ENCODE measurements at places on chromosomes 12 and 14. TPM values are rescaled to one million over a fixed set of nuclear protein-coding genes. Genes with fewer than 3 reads are reported as not detected.

DNA sequence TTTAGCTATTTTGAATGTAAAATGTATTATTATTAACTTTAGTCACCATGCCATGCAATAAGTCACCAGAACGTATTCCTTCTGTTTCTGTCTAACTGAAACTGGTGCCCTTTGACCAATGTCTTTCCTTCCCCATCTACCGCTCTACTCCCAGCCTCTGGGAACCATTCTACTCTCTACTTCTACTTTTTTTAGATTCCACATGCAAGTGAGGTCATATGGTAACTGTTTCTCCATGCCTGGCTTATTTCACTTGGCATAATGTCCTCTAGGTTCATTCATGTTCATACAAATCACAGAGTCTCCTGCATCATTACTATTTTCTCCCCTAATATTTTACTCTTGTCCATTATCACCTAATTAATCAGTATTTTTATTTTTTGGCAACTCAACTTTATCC lies 160.1 kb downstream of the TMX1 start:
- no peak for DNase-seq

The LRFN5 gene
- not detected for total RNA-seq

- DNase-seq = no peak
Observed at GRCh38 chr12:68352067-68352466, 19.9 kb upstream of the MDM1 start.

The KLRK1 gene
- 2.7 TPM for total RNA-seq

The KRT83 gene
- not detected for total RNA-seq

GRCh38 chr12:107415834-107416233 lies 269.8 kb upstream of the PWP1 start:
- no peak for DNase-seq

DNA sequence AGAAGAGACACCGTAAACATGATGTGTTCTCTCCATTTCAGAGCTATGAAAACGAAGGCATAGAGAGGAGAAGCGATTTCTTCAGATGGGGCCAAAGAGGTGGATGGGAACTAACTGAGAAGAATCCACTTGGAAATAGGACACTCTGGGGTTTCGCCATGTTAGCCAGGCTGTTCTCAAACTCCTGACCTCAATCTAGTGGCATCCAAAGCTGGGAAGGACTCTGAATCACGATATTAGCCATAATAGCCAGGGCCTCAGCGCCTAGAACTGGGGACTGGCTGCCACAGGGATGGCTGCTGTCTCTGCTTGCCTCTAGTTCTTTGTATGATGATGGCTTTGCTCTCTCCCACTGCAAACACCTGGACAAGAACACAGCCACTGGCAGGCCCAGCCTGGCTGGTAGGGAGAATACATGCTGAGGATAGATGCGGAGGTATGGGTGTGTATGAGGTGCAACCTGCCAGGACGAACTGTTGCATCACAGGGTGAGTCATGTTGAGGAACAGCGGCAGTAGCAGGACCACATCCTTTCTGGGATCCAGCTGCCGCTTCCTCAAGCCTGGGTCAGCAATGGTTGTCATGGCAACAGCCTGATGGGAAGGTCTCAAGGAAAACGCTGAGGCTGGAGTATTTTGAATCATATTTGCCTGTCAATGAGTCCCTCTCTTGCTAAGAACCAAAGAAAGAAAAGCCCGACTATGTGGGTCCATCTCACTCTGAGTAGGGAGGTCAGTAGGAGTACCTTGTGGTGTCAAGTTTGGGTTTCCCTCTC lies 31.1 kb downstream of the CCDC177 start:
- DNase-seq = no peak

DNA sequence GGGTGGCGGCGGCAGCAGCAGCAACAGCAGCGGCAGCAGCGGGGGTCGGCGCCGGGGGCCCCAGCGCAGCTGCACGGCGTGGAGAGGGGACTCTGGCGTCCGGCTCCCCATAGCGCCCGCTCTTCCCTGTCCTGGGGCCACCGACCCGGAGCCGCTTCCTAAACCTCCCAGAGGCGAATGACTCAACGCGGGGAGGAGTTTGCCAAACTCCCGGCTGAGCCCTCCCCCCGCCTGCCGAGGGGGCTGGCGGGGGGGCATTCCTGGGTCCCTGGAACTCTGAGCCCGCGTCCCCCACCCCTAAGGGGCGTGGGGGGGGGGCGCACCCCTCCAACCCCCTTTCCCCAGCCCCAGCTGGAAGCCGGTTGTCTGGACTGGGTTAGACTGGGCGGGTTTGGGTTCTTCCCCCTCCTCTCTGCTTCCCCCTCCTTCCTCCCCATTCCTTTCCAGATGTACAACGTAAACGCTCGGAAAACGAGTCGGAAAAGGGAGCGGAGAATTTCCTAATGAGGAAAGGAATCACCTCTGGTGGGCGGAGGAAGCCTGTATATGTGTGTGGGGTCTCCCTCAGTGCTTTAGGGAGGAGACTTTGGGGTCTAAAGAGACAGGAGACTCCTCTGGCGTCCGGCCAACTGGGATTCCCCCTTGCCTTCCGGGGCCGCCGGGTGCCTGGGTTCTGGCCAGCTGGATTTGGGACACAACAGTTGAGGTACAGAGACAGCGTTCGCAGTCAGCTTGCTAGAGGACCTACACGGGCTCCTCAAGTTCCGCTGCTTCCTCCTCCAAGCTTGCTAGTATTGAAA lies at the start of gene ITGA5:
ITGA5 (minus strand) TSS at position 179 of the 800 bp plus-strand sequence; CDS start at position 111, 68 bp downstream.
- DNase-seq = no peak

DNA sequence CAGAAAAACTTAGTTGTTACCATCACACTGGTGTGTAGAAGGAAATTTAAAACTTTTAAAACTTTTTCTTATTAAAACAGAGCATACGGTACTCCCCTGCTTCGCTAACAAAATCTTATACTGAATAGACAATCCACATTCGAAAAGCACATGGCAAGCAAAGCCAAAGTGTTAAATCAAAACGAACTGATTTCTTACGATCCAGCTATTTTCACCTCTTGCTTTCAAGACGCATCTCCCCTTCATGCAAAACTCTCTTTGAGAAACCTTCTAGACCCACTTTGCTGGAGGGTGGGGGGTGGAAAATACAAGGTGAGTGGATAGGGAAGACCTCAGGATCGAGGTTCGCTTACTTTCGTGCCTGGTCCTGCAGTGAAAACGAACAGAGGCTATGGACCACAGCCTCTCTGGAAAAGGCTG lies 328 bp downstream of the INTS13 start:
- DNase-seq = no peak

DNA sequence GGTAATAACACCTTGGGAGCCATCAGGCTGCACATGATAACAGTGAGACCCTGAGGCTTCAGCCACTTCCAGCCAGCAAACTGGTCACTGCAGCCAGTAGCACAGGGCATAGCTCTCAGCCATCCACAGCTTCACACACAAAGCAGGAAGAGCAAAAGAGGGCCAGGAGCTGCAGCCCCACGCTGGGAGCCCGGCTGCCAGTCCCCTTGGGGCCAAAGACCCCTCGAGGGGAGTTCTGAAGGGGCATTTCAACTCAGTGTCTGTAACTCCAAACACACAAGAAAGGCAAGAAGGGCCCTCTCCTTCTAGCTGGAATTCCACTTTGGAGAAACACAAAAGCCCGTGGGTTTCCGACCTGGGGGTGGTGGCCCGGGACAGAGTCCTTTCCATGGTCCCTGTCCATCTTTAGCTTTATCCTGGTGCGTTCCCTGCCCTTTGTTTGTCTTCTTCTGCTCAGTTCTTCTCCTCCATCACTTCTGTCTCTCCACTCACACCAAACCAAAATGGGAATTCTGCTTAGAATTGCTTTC lies 151.8 kb upstream of the FKBP4 start:
- no peak for DNase-seq

The TMEM119 gene
- 5.9 TPM for total RNA-seq

GRCh38 chr14:101933209-101933608 lies 31.2 kb upstream of the DYNC1H1 start:
- no peak for DNase-seq

DNA sequence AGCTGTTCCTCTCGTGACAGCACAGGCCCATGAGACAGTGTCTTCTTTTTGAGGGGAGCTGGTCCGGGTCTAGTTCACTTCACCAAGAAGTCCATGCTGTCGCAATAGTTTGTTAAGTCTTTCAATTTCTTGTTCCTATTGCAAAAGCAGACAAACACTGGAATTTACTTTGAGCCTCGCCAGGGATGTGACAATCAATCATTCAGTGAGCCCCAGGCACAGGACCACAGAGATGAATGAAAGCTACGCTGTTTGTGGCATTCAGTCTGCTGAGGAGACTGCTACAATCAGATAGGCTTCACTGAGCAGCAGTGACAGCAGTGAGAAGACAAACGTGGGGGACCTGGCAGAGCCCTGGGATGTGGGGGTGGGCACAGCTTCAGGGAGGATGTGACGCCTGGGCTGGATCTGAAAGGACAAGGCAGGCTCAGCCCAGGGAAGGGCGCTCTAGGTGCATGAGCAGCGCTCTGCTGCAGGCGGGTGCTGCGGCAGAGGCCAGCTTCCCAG lies 35.5 kb downstream of the TCTN1 start:
- DNase-seq = no peak

- DNase-seq = no peak
Observed at GRCh38 chr14:93308686-93309345, 24.0 kb downstream of the BTBD7 start.

The INHBC gene
- not detected for total RNA-seq

- no peak for DNase-seq
Observed at GRCh38 chr14:81208489-81208888, 12.3 kb downstream of the GTF2A1 start.

The CCDC197 gene
- not detected for total RNA-seq

The CD27 gene
- 156 TPM for total RNA-seq

The CARMIL3 gene
- total RNA-seq = 0.52 TPM

The SLCO1B1 gene
- not detected for total RNA-seq

The BICD1 gene
- 23.6 TPM for total RNA-seq

The HOTAIR gene
- not detected for total RNA-seq

The FLVCR2 gene
- 5.4 TPM for total RNA-seq

- no peak for DNase-seq
Observed at GRCh38 chr14:89810101-89810500, 144.4 kb downstream of the EFCAB11 start.

DNA sequence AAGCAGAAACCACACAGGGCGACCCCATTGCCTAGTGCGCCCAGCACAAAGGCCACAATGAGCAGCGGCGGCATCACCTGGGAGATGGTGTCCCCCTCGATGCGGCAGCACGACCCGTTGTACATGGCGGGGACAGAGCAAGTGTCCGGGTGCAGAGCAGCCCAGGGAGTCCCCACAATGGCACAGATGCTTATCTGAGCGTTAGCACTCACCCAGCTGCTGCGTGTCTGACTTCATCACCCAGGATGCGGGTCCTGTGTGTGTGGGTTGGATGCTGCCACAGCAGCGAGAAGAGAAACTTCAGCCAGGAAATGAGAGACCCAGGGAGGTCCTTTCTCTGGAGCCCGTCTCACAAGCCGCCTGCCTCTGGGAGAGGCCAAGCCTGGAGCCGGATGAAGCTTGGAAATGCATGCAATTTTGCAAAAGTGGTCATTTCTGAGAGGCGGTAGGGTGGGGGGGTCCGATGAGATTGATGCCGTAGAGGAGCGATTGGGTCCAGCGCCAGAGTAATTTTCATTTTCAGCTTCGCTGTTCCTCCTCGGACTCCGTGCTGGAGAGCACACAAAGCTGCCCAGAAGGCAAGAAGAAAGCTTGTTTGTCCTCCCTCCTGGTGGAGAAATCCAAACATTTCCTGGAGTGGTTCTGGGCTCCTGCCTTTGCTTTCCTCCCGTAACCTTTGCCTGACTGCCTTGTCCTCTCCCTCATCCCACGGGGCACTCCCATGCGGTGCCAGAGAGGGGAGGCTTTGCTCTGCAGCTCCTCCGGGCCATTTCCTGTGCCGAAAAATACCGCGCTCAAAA lies at the start of gene HCAR1:
HCAR1 (minus strand) TSS at position 630 of the 800 bp plus-strand sequence; CDS start at position 125, 505 bp downstream.
- DNase-seq = peak; percentile 77

DNA sequence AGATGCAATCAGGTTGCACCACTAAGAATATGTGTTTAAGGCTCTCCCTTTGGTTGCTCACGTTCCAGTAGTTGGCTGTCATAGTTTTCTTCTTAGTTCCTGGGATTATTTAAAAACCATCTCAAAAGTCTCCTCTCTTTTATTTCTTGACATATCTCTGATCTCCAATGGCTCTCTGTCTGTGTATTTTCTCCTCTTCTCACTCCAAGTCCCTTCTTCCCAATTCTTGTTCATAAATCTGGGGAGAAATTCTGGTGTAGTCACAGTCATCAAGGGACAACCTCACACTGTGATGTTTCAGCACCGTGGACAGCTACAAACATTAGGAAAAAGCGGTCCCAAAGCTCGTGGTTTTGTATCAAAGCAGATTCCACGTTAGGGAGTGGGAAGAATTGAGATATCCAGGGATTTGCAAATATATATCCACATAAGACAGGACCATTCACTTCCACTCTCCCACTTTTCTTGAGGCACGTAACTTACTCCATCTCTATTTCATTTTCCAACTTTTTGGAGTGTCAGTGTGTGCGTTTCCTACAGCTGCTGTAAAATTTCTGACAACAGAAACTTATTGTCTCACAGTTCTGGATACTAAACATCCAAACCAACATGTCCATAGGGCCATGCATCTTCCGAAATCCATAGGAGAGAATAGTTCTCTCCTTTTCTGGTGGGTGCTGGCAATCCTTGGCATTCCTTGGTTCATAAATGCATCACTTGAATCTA lies 80.6 kb upstream of the TMEM233 start:
- DNase-seq = no peak

The RASAL1 gene
- not detected for total RNA-seq

GRCh38 chr14:61444215-61444768 lies 122.9 kb downstream of the PRKCH start:
- peak; percentile 86 for DNase-seq

DNA sequence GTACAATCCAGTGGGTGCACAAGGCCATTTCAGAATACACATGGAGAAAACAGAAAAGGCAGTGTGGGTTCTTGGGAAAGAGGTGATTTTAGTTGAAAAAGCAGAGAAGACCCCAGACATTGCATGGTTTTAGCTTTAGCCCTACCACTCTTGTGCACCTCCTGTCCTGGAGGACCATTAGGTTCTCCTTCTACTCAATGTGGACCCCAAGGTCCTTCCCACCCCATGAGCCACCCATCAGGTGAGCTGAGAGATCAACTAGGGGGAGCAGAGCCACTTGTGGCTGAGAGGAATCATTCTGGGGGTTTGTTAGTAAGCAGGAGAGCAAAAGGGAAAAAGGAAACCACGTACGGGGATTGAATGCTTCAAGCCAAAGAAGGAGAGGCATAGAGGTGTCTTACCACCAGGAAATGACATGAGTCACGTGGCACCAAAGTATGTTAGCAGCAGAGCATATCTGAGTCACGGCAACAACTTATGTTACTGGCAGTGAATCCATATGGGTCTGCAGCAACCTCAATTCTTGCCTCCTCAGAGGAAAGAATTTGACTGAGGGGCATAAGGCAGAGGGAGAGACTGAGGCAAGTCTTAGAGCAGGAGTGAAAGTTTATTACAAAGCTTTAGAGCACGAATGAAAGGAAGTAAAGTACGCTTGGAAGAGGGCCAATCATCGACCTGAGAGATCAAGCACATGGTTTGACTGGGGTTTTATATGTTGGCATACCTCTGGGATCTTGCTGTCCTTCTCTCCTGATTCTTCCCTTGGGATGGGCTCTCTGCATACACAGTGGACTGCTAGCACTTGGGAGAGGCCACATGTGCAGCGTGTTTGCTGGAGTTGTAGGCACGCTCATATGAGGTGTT lies 73.9 kb downstream of the HSD17B6 start:
- peak; percentile 71 for DNase-seq

- no peak for DNase-seq
Observed at GRCh38 chr12:100266585-100266834, 369 bp downstream of the DEPDC4 start.

The PDZRN4 gene
- not detected for total RNA-seq
